Stimulated activated CD4-positive, alpha-beta T cell treated with anti-CD3 and anti-CD28 coated beads, Interleukin-2, amount 100 ng/mL, for 4 hours (primary cell): ENCODE measurements at places on chromosomes 7 and 10.

DNA sequence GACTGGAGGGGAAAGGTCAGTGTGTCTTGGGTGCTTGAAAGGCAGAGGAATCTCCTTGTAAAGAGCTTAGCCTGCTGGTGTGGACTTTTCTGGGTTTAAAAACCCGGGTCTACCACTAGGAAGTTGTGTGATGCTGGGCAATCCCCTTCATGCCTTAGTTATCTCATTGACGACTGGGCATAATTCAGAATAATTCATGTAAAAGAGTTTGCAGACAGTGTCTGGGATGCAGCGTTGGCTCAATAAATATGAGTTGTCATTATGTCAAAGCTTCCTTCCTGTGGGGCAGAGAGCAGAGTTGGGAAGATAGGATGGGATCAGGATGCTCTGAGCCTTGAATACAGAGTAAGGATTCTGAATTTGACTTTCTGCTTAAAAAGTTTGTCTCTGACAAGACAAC, 196.4 kb downstream of the ADRA2A start:
- no peak for DNase-seq

DNA sequence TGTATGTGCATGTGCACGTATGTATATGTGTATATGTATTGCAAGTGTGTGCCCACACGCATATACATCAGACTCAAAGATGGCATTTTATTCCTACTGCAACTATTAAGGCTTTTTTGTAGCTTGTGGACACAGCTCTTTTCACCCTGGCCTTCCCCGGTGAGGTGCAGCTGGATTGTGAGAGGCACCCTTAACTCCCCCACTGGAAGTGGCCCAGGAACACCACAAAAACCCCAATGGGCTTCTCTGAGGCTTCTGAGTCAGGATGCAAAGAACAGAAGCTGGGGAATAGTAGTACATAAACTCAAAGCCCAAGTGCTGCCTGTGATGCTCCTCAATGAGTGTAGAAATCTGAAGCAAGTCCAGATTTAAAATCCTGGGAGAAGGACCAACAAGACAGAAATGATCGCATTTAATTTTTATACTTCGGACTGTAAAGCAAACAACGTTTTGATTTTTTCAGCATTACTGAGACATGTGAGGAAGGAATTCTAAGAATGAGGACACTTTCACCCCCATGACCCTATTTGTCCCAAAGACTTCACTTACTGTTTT, 369.2 kb upstream of the MGMT start:
- DNase-seq, result no peak

- DNase-seq, result no peak
Observed at GRCh38 chr10:72883861-72884260, 9.7 kb upstream of the OIT3 start.

DNA sequence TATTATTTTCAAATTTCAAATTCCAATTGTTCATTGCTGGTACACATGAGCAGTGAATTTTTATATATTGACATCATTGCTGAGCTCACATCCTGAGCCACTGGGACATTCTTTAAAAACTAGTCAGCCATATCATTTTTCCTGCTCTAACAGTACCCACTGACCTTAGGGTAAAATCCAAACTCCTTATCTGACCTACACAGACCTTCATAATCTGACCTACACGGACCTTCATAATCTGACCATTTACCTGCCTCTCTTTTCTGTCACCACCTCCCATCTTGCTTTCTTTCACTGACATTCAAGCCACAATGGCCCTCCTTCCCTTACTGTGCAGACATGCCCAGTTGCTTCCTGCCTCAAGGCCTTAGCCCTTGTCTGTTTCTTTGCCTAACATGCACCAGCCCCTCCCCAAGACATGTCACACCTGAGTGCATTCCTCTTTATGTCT, 16.1 kb upstream of the CUZD1 start:
- no peak for DNase-seq

DNA sequence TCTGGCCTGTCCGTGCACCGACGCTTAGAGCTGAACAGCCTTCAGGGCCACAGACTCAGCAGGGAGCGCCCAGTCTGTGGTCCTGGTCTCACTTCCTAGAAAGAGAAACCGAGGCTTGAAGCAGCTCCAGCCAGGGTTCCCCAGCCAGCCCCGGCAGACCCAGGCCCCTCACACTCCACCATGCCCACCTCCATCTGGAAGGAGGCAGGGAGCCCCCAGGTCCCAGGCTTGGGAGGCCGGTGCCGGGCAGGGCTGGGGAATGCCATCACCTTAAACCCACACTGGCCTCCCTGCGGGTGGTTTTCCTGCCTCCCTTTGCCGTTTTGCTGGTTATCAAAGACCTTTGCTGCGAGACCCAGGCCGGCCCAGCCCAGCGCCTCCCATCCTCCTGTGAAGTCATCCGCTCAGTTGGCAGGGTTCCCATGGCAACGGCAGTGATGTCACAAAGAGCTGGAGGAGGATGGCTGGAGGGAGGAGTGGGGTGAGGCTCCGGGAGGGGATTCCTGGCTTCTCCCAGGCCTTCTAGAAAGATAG, 24.0 kb downstream of the ELFN1 start:
- no peak for DNase-seq

DNA sequence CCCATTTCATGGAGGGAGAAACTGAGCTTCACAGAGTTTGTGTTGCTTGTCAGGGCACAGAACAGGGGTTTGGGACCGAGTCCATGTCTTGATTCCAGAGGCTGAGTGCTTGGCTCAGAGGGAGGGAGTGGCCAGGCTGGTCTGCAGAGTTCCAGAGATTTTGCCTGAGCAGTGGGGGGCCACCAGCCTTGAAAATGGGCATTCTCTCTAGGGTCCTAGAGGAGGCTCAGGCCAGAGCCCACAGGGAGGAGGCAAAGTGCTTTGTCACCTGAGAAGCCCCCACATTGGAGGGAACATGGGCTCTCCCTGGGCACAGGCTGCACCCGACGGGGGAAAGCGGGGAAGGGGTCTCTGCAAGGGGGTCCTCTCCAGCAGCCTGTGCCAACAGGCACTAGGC, 51.5 kb downstream of the DOCK1 start:
- DNase-seq, result no peak

- no peak for DNase-seq
Observed at GRCh38 chr10:79487296-79488194, 24.8 kb upstream of the EIF5AL1 start.

- no peak for DNase-seq
Observed at GRCh38 chr10:69123306-69123746, 652 bp upstream of the VPS26A start.

GRCh38 chr10:70890917-70891431, 2.6 kb upstream of the PCBD1 start:
- DNase-seq, result no peak

DNA sequence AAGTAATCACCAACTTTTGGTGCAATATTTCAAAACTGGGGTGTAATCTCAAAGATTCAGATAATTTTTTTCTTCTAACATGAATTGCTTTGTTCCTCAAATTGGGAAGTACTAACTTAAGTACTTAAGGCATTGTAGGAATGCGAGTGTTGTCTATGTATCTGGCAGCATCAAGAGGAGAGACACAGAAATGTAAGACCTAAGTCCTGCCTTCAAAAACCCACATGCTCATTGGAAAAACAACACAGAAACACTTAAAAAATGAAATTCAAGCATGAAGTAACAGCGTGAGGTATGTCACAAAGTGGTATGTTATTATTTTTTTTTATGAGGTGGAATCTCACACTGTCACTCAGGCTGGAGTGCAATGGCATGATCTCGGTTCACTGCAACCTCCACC, 288.5 kb downstream of the ZEB1 start:
- no peak for DNase-seq

GRCh38 chr7:151014950-151015349, 9.3 kb downstream of the ATG9B start:
- no peak for DNase-seq

DNA sequence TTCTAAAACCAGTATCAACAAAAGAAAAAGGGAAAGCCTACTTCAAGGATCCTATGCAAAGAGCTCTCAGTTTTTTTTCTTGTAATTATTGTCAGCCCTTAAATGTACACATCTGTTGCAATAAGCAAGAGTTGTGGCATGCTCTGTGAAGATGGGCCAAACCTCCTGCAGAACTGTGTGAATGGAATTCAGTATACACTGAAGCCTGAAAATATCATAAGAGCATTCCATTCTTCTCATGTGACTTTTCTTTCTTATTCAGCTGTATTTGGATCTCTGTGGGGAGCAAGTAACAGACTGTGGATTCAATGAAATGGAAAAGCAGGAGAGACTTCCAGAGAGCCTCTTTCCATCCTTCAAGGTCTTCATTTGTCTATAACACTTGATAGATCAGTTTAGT, 130.7 kb downstream of the SAMD9 start:
- no peak for DNase-seq

DNA sequence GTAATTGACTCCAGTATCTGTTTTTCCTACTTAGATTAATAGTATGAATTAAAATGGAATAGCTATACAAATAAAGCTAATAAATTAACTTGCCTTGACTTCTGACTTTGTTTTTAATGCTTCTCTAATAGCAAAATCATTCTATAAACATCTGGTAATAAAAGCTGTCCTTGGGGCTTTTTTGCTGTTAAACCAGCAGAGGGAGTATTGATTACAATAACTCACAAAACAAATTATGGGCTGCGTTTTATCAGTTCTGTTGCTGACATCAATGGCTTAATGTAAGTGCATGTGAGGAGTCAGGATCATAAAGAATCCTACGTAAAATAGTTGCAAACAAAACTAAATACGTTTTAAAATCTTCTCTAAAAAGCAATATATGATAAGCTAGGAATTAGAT, 667.8 kb downstream of the PCDH15 start:
- no peak for DNase-seq

- no peak for DNase-seq
Observed at GRCh38 chr10:107611115-107611514, 446.6 kb upstream of the SORCS1 start.

DNA sequence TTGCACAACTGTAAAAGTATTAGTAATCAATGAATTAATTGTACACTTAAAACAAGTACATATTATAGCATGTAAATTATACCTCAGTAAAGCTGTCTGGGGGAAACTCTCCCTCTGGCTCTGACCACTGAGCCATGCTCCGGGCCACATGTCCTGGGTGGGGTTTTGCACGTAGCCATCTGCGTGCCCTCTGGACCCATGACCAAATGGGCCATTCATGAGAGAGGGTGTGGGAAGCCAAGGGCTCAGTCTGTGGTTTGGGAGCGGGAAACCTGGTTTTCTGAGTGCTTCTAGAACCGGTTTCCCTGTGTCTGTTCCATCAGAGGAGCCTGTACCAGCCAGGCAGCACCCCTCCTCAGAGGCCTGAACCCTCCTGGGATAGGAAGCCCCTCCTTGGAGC, 143.2 kb downstream of the SH3PXD2A start:
- DNase-seq, result no peak

DNA sequence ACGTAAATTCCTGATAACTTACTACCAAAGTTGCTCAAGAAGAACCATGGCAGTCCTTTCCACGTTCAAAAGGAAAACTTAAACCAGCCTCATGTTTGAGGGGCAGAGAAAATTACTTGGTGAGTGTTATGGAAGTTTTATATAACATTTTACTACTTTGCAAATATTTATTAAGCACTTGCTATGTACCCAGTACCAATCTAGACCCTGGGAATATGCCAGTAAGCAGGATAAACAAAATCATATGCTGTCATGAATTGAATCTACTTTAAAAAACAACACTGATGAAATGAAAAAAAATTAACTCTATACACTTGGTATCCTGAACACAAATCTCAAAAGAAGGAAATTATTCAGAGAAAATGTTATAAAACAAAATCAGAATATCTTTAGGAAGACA, 46.1 kb downstream of the NCAPG2 start:
- no peak for DNase-seq

DNA sequence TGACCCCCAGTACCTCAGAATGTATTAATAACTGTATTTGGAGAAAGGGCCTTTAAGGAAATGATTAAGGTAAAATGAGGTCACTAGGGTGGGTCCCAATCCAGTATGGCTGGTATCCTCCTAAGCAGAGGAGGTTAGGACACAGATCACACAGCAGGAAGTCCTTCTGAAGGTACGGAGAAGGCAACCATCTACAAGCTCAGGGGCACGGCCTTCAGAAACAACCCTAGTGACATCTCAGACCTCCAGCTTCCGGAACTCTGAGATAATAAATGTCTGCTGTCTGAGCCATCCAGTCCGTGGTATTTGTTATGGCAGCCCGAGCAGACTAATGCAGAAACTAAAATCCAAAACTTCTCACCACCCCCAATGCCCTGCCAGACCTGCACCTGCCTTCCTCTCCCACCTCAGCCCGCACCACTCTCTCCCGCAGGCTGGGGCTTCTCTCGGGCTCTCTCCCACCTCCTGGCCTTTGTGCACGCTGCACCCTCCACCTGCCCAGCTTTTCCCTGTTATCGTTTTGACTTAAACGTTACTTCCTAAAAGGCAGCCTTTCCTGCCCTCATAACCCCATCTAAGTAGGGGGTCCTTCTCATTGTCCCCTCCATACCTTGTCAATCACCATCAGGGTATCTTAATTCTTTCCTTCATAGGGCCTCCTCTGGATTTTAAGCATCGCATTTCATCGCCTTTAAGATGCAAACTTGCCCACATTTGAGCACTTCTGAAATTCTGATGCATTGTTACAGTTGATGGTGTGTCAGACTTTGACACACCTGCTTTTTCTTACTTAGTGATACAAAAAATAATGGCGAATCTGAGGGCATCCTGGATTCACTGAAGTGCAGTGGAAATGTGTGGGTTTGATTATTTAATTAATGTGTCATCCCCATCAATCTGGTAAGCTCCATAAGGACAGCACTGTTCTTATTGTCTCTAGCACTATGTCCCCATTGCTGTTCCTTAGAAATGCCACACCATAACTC, 32.2 kb upstream of the AQP1 start:
- DNase-seq, result no peak

- DNase-seq, result no peak
Observed at GRCh38 chr10:103429647-103430046, 22.5 kb downstream of the CALHM2 start.

DNA sequence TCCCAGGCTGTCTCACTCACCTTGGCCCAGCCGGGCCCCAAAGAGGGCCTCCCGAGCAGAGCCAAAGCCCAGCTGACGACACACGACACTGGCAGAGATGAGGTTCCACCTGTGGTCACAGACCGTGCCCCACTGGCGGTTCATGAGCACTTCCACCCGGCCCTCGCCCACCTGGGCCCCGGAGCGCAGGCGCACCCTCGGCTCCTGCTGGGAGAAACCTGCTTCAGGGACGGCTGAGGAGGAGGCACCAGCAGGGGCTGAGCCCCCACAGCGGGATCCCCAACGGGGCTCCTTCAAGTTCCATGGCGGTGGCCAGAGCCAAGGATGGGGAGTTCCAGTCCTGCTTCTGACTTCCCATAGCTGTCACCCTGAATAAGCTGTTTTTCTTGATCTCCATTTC, 10.0 kb downstream of the LOXL4 start:
- no peak for DNase-seq

- no peak for DNase-seq
Observed at GRCh38 chr7:107111196-107111595, 57.6 kb upstream of the HBP1 start.

DNA sequence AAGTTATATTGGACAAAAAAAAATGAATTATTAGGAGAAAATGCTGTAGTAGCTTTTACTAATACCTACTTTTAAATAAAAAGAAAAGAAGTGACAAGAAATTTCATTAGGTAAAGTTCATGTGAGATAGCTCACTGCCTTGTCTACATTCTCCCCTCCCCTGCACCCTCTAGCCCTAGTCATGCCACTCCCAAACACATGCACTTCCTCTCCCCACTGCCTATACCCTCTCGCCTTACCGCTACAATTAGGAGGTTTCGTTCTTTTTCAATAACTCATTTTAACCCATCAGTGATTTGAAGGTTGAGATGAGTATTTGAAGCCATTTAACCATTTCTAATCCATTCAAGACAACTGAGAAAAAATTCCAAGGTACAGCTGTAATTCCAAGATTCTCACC, 75.3 kb downstream of the HIBADH start:
- no peak for DNase-seq

GRCh38 chr10:86851328-86852207, 95.1 kb downstream of the BMPR1A start:
- DNase-seq, result no peak
